NCI-H774 (cell line): ENCODE measurements at places on chromosomes 13 and 19.
A peak's percentile ranks its signal among the peaks of the same experiment; 100 is the strongest.

GRCh38 chr13:25281193-25281934 lies 5.9 kb downstream of the MTMR6 start:
- DNase-seq: no peak

GRCh38 chr13:109792416-109793059 lies 6.2 kb upstream of the IRS2 start:
- DNase-seq: no peak

- no peak for DNase-seq
Observed at GRCh38 chr13:94557684-94558235, 38.2 kb downstream of the TGDS start.

DNA sequence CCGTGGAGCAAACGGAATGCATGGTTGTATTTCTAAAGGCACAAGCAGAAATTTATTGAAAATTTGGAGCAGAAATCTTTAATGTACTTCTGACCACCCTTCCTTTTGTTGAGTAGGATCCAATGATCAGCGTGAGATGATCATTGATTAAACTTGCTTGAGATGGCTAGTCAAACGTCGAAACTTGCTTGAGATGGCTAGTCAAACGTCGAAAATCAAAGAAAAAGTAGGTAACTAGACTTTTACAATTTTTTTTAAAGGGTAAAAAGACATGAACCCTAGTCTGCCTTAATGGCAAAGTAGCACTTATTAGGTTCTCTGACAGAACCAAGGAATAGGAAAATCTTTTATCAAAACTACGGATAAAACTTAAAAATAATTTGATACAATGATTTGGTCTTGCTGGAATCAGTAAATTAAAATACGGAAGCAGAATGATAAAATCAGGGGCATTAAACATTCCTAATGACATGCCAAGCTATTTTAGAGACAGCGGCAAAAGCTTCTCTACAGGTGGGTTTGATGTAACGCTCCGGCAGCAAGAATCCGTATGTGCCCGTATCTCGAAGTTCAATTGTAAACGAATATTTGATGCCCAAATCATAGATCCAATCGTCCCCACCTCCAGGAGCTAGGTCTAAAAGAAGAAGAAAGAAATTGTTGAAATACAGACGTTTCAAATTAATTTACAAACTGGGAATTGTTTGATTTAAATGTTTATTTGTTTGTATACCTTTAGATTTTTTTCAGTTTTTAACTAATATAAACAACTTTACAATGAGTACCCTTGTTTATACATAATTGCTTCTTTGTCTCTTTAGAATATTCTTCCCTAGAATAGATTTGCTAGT lies 841 bp upstream of the ZC3H13 start:
- no peak for DNase-seq

- DNase-seq: no peak
Observed at GRCh38 chr13:110454227-110454859, 107.2 kb downstream of the RAB20 start.

DNA sequence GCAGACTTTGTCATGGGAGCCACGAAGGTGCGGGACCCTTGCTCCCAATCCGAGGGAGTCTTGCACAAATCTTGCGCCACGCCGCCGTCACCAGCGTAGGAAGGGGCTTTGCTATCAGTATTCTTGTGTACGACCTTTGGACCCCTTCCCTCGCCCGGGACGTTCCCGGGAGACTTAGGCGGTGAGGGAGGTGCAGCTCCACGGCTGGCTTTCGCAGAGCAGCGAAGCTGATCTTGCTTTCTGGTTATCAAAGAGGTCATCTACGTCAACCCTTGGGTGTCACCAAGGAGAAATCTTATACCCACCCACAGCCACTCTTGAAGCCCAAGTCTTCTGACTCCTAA lies 583 bp downstream of the TECR start:
- DNase-seq: no peak

GRCh38 chr13:98199480-98199879 lies 22.4 kb upstream of the RNF113B start:
- DNase-seq: peak; percentile 50

GRCh38 chr13:51524829-51525566 lies 59.3 kb upstream of the WDFY2 start:
- no peak for DNase-seq

DNA sequence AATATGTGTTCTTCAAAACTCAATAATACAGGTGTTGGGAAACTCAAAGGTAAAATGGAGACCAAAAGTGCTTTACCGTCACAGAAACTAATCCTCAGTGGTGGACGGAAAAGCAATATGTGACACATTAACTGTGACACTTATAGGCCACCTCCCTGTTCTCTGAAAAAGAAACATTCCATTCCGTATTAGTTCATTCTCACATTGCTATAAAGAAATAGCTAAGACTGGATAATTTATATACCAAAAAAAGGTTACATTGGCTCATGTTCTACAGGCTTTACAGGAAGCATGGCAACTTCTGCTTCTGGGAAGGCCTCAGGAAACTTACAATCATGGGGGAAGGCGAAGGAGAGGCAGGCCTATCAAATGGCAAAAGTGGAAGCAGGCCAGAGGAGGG lies 435.3 kb upstream of the HTR2A start:
- DNase-seq: no peak

- DNase-seq: no peak
Observed at GRCh38 chr13:30071969-30072817, 221.8 kb upstream of the UBL3 start.

DNA sequence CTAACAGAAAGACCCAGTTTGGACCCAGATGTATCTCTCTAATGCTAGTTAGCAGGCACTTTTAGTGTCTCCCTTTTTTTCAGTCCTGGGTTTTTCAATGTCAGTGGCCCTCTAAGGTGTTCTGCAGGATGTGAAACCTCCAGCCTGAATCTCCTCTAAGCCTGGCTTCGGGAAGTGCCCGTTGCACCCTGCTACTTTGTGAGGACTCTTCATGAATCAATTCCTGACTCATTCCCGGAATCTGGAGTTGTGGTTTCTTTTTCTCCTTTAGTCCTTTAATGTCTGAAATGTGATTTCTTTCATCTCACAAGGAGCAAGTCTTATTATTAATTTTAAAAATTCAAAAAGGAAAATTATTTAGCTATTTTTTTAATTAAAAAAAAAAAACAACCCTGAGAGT lies 116.0 kb downstream of the ZNF536 start:
- no peak for DNase-seq

- DNase-seq: no peak
Observed at GRCh38 chr13:100674572-100674871, at the start of gene TMTC4. TSS of gene TMTC4 (minus strand) at chr13:100674795. CDS start at chr13:100670362, 4,433 bp downstream.

GRCh38 chr13:50179977-50180376 lies 164.7 kb downstream of the KCNRG start:
- no peak for DNase-seq

- no peak for DNase-seq
Observed at GRCh38 chr19:7817801-7818200, 12.2 kb upstream of the EVI5L start.

DNA sequence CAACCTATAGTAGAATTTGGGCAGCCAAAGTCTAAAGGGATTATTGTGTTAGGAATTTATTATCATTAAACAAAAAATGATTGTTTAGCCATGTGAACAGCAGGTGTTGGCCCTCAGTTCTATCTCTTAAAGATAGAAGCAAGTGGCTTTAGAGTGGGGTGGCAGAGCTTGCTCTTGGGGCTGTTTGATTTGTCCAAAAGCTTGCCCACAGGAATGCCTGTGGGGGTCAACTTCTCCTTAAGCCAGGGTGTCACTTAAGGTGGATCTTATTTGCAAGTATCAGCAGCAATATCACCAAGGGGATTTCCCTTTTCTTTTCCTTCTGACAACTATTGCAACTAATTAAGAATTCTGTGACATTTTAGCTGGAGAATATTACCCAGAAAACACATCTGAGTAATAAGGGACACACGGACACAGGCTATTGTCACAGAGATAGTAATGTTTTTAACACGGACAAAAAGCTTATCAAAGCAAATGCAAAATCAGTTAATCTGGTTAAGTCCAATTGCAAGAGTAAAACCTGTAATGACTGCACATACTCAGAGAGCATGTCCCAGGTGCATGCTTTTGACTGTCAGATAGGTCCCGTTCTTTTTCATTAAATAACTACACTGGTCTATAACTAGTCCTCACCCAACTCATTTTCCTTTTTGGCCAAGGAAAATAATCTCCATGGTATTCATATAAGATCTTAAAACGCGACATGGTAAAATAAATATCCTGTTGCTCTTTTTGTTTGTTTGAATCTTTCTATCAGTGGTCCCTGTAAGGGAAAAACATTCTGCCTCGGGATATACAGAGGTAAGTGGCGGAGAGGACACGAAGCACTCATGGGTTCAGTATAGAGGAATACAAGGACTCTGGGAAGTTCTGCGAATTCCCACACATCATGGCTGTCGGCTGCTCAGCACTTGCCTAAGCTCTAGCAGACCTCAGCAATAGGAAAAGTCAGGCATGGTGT lies 172.1 kb upstream of the RFC3 start:
- DNase-seq: no peak

GRCh38 chr19:34539396-34539795 lies 57.8 kb downstream of the WTIP start:
- no peak for DNase-seq

DNA sequence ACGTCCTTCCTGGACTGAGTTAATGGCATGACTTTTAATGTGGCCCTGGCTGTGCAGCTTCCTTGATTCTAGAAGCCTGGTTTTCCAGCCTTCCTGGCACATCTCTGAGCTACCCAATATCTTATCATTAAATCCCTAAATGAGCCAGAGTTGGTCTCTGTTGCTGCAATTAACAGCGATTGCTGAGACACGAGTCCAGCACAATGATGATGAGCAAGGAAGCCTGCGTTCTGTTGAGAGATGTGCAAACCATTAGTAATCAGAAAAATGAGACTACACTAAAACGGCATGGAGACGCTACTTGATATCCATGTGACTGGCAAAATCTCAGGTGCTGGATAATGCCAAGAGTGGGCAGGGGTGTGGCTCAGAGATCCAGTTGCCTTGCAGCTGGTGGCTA lies 26.2 kb downstream of the GPR42 start:
- DNase-seq: no peak

DNA sequence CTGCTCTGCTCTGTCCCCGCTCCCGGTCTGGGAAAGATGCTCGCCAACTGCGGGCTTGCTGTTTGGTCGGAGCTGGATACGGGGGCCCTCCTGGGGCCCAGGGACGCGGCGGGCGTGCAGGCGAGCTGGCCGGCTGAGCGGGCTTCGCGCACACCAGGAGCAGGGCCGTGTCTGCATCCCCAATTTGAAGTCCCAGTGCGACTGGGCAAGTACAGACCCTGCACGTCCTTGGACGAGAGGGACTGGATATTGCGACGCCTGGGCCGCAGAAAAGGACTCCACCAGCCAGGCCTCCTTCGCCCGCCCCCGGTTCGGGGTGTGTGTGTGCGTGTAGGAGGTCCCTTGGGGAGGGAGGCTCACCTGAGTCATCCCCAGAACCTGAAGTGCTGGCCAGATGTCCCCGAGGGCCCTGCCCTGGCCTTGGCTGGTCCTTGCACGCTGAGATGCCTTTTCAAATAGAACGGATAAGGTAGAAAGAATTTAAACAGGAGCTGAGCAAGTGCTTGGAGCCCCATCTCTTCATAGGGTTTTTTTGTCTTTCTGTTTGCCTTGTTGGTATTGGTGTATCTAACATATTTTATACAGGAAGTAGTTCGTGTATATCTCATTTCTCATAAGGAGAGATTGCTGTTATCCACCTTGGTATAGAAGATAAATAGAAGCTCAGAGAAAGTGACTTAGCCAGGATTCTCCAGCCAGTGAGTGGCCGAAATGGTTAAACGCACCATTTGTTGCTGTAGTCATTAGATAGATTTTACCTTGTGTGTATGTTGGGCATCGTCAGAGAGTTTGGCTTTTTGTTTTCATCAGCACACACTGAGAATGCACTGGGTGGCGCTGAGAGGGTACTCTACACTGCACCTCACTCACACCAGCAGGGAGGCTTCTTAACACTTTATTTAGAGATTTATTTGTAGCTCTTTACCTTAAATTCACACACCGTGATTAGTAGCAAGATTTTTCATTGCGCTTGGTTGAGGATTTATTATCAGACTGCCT lies 1.1 kb downstream of the NAXD start:
- DNase-seq: no peak

DNA sequence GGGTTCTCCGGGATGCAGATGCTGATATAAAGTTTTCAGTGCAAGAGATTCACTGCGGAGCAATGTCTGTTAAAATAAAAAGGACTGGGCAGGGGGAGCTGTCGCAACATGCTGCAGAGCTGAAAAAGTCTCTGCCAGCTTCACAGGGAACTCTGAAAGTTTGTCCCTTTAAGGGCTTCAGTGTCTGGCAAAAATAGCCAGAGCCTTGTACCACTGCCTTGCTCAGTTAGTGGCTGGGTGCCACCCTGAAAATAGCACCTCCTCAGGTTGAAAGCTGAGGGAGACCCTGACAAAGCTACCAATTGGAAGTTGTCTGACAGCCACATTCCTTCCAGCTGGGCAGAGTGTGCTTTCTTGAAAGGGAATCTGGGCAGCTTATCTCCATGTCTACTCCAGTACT lies 3.0 kb upstream of the NDFIP2 start:
- DNase-seq: no peak

DNA sequence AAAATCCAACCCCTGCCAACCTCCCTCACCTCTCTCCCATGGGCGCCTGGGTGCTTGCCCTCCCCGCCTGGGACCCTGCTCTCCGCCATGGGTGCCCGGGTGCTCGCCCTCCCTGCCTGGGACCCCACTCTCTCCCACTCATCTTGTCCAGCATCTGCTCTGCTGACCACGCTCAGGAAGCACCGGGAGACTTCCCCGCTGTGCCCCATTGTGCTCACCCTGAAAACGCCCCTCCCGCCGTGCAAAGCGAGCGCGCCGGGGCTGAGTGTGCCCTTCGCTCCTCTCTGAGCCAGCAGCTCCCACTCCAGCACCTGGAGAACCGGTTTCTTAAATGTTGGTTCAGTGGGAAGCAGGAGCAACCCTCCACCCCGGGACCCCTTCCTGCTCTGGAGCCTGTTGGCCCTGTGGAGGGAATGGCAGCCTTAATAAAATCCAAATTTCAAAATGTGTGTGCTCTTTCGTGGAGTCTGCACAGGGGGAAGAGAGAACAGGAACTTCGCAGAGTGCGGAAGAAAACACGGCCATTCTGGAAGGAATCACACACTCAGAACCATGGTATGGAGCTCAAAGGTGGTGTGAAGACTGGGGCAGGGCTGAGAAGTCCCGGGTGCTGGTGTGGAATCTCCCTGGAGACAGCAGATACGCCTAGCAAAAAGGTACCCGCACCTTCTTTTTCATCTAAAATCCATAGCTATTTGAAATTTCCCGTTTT lies 23.1 kb upstream of the CDC16 start:
- no peak for DNase-seq

DNA sequence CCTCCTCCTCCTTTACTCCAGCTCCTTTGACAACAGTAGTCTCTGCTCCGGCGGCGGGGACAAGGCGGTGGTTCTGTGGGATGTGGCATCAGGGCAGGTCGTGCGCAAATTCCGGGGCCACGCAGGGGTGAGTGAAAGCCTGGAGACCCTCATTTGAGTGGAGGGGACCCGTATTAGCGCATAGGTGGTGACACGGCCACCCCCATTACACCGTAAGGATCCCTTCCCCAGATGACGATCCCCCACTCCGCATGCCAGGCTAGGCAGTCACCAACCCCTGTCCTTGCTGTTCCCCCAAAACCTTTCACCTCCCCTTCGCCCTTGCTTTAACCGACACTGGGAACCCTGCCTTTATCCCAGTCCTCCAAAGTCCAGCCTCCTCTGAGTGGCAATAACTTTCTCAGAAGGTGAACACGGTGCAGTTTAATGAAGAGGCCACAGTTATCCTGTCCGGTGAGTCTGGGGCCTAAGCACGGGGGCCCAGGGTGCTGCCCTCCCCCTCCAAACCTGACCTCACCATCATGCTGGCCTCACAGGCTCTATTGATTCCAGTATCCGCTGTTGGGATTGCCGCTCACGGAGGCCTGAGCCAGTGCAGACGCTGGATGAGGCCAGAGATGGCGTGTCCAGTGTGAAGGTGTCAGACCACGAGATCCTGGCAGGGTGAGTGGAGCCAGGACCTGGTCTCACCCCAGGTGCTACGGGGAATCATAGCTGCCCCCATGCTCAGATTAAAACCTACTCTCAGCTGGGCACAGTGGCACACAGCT lies 3.7 kb downstream of the WDR83 start:
- DNase-seq: no peak
